ENCODE measurements at places on chromosomes 4 and X.

DNA sequence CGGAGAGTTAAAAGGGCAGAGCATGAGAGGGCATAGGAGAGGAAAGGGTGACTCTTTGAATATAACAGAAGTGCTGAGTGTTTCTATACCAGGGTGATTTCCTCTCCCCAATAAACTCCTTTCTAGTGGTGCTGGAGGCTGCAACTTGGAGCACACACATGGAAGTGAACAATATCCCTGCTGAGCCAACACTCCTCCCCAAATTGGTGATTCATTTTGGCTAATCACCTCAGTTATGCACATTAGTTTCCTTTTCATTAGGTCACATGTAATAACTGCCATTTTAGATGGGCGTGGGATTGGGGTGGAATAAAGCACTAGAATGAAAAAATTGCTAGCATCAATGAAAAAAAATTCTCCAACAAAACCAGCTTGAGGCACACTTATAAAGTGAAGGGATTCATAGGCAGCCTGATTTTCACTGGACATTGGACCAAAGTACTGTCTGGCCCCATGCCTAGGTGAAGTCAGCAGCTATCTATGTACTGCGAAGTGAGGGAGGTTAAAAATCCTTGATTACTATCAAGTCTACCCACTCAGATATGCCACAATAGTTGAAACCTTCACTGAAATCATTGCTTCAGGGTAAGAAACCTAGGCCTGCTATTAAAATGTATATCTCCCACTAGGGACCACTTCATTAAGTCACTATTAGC lies 174.0 kb downstream of the GLUD2 start:
- DNase-seq: no peak

GRCh38 chrX:106742805-106743204 lies 16.3 kb downstream of the RNF128 start:
- DNase-seq: no peak

- no peak for DNase-seq
Measured at GRCh38 chr4:136476753-136477152, 1055.5 kb downstream of the PCDH18 start.

GRCh38 chr4:179116011-179116410 lies 1673.8 kb upstream of the AGA start:
- DNase-seq: no peak

DNA sequence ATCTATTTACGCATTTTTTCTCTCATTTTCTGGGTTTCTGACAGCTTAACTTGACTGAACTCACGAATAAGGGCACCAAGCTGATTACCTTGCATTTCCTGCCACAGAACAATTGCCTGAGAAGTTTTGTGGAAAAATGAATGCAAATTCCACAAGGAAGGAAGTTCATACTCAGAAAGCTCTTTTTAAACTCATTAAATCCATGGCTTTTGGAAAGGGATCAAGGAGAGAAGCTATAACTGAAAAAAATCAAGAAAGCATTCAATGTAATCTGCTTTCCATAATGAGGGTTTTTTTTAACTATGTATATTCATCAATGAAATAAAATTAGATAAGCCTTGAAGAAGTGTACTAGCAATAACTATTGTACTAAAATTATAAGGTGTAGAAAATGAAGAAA lies 252.5 kb downstream of the GPM6A start:
- DNase-seq: no peak

GRCh38 chr4:109764789-109765402 lies 35.0 kb upstream of the PLA2G12A start:
- no peak for DNase-seq

GRCh38 chr4:6944301-6945051 lies 34.9 kb downstream of the TBC1D14 start:
- DNase-seq: peak; percentile 82

DNA sequence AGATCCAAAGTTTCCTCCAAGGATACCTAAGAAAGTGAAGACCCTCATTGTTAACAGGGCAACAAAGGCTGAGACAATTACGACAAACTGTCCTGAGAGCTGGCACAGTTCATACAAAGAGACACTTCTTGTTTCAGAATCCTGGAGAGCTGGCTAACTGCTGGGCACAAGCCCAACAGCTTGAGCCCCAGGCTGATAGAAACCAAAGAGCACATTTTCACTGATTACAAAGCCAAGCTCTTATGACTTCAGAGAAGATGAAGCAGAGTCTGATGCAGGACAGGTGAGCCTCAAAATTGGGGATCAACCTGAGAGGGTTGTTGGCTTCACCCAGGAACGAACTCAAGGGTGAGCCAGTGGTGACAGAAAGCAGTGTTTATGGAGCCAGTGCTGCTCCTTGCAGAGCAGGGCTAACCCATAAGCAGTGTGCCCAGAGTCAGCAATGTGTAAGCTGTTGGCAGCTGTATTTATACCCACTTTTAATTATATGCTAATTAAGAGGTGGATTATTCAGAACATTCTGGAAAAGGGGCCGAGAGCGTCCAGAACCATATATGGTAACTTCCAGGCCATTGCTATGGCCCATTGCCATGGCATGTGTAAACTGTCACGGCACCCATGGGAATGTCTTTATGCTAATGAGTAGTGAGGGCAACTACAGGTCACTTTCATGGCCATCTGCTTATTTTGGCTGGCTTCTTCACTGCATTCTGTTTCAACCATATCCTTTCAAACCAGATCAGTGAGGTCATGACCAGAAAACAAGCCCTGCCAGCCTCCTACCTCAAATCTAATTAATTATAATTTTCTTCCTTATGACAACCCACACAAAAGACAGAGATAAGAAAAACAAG lies 183.7 kb downstream of the EVC2 start:
- DNase-seq: no peak

DNA sequence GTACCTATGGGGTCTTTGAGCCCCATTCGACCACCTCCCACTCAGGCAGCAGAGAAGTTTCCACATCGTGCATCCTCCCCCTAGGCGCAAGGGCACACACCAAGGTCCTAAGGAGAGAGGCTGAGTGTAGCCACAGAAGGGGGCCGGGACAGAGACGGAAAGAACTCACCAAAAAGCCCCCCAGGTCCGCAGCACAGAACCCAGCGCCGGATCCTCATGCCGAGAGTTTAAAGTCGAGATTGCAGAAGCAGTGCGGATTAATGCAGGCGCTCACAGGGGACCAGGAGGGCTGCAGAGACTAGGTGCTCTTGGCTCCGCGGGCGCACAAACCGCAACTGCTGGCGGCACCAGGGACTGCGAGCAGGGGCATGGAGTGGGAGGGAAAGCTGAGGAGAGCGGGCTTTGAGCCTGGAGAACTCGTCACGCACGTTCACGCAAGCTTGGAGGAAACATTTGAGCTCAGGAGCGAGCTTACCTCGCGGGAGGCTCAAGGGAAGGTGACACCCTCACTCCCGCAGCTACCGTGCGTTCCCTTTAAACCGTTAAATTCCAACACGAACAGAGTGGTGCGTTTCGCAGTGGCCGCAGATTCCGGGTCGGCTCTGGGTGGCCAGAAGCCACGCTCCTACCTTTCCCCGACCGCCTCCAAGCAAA lies 8.5 kb downstream of the NKX3-2 start:
- DNase-seq: peak; percentile 64

GRCh38 chrX:39477031-39477761 lies 620.6 kb downstream of the BCOR start:
- DNase-seq: no peak

DNA sequence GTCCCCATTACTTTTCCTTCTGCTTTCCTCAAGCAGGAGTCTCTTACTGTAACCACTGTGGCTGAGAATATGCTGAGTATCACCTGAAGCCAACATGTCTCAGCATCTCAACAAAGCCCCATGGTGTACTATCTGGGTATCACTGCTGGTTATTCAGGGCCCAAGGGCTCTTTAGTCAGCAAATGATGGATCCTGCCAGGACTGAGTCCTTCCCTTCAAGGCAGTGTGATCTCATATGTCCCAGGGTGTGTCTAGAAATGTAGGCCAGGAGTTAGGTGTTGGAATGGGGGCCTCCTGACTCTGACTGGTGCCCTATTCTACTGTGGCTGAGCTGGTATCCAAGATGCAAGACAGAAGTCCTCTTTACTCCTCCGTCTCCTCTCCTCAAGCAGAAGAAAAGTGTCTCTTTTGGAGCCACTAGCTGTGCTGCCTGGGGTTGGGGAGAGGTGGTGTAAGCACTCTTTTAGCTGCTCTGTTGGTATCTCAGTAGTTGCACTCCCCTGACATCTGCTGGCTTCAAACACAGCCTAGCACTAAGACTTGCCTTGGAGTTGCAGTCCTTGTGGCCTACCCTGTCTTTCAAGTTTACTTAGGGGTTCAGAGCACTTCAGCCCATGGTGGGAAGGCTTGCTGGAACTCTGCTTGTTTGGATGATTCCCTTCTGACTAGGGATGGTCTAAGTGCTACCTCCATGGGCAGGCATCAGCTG lies 28.6 kb downstream of the OCIAD2 start:
- no peak for DNase-seq

- DNase-seq: no peak
Measured at GRCh38 chrX:40012868-40013265, 84.9 kb downstream of the BCOR start.

- DNase-seq: no peak
Measured at GRCh38 chr4:131084997-131085396, 1989.0 kb downstream of the C4orf33 start.

DNA sequence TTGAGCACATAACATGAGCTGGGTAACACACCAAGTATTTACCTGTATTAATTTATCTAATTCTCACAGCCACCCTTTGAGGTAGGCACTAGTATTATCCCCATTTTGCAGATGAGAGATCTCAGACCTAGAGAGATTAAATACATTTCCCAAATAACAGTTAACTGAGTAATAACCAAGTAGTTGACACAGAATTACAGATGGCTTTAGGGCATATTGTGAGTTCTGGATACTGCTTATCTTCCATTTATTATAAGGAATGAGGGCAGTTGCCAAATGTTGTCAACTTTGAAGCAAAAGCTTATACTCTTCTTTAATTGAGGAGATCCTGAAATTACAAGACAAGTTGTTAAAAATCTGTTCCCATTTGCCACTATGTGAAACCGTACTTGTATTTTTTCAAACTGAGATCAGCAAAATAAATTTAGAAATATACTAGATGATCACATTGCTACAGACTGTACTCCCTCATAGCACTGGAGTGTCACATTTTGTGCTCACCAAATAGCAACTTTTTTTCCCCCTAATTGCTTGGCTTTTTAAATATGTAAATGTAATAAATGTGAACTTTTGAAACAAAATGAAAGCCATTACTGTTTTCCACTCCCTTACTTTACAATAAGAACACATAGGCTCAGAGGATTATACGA lies 62.0 kb downstream of the ZNF827 start:
- no peak for DNase-seq

- DNase-seq: no peak
Measured at GRCh38 chrX:69161786-69162349, 3.4 kb downstream of the PJA1 start.

DNA sequence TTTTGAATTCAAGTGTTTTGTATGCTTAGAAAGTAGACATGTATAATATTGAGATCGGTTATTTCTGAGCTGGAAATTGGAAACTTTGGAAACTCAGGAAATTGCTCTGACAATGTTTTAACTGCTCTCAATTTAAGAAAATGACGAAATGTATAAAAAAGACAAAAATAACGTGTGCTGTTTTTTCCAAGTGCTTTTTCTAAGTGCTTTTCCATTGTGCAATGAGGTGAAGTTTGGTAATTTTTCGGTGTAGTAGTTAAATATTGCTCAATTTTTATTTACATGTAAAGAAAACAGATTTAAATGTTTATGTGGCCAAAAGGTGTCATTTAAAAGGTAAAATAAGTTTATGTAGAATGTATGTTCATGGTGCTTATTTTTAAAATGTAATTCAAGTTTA lies 39.4 kb upstream of the RHOH start:
- DNase-seq: no peak

DNA sequence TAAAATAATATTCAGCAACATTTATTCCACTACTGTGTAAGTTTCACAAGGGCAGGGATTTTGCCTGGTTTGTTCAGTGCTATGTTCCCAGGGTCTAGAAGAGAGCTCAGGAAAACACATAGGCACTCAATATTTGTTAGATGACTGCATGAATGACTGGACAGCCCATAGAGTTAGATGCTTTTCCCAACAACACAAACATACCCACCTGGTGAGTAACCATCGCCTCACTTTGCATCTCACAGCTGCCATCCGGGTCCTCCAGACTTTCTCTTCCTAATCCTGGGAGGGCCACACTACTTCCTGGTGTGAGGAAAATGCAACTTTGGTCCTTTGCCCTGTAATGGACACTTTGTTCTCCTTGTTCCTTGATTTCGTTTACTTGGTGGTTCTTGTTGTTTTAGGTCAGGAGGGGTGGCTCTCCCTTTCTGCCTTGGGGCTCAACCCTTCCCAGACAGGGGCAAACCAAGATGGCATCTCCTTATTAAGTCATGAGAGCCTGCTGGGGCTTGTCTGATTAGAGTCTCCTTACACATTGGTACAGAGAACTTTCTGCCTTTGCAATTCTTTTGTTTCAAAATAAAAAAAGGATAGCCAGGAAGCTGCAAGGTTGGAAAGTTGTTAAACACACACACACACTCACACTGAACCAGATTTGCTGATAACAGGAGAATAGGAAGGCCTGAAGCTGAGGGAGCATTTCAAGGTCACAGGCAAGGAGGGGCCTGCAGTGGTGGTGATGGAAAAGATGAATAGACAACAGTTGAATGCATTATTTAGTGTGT lies 190.6 kb downstream of the MID1IP1 start:
- DNase-seq: no peak

DNA sequence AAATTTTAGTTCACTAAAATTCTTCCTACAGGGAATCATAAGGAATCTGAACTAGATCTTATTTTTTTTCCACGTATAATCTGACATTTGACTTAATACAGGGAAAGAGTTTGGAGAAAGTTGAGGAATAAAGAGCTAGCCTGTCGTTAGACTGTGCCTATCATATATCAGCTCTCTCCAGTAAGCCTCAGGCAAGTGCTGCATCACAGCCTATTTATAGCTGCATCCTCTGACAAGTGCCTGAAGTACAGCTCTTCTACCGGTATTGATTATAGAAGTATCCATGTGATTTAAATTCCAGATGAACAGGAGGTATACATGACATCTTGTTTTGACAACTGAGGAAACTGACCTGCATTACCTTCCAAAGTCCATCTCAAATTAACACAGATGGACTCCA lies 248.9 kb downstream of the TLL1 start:
- no peak for DNase-seq

- no peak for DNase-seq
Measured at GRCh38 chr4:90445380-90445779, 318.2 kb downstream of the CCSER1 start.

DNA sequence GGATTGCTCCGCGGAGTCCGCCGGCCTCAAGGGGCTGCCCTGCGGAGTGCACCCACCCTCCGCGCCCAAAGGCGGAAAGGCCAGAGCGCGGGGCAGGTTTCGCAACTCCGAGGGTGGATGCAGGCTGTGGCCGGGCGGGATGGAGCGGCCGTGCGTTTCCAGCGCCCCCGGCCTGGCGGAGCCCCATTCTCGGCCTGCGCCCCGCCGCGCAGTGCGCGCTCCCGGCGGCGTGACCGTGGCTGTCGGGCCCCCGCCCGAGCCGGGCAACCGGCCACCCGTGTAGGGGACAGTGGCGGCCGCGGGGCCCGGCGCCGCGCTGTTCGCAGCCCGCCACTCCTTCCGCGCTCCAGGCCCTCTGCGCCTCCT lies 331 bp downstream of the SETD7 start:
- peak; percentile 79 for DNase-seq
